ENCODE measurements at places on chromosomes 2 and 18.

- DNase-seq: peak; percentile 8
Observed at GRCh38 chr2:220504938-220505503, 877.6 kb downstream of the SLC4A3 start.

- no peak for DNase-seq
Observed at GRCh38 chr2:119707117-119708087, 28.4 kb downstream of the TMEM177 start.

- DNase-seq: no peak
Observed at GRCh38 chr2:240506406-240507059, 51.3 kb downstream of the ANKMY1 start.

- DNase-seq: no peak
Observed at GRCh38 chr2:179749210-179749609, 112.2 kb downstream of the ZNF385B start.

DNA sequence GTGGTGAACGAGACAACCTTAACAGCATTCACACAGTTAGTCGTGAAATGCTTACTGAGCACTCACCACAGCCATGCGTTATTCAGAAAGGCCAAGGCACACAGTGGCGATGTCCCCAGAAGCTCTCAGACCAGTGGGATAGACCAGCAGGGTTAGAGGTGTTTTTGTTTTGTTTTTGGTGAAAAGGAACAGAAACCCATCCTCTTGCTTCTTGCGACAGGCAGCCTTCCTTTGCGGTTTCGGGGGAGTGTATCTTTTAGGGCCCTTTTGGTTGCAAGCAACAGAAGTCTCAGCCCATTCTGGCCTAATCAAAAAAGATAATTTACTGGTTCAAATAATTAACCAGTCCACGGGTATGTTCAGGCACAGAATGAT is 4.7 kb downstream of the GNLY start:
- no peak for DNase-seq

DNA sequence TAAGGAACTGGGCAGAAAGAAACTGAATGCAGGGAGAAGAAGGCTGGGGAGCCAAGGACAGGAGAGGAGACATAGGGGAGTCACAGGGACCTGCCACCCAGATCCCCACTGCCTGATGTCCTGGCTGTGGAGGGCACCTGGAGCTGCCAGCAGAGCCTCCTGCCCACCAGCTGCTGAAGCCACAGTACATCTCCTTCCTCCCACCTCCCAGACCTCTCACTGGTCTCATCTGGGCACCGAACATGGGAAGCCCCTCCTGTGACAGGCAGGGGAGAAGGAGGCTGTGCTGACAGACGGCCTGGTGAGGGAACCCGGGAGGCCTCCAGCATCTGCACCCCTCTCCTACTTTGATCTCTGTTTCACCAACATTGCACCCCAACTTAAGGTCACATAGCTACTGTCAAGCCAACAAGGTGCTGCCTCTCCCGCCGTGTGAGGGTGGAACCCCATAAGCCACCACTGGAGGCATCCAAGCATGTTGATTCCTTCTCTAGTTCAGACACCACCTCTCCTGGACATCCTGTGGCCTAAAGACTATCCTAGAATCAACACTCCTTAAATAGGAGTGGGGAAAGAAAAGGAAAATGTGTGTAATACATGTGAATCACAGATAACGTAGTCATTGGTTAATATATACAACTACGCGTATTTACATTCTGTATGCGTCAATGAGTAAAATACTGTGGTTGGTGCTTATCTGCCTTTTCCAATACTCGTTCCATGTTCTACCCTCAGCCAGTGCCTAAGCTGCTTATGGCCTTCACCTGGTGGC is 3.5 kb upstream of the RNPEPL1 start:
- DNase-seq: peak; percentile 66

DNA sequence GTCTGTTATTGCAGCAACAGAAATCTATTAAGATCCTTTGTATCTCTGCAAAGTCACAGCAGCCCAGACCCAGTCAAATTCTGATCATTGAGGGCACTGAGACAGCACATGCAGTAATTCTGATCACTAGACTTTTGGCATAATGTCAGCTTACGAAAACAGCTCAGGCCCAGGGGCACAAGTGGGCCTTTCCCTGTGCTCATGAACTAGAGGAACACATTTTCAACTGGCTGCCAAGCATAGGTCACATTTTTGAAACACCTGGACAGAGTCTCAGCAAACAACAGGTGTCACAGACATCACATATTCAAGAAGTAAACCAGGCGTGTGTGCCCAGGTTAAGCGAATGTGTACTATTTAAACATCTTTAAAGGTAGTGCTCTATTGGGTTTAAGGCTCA is 13.7 kb downstream of the DOCK10 start:
- DNase-seq: no peak

DNA sequence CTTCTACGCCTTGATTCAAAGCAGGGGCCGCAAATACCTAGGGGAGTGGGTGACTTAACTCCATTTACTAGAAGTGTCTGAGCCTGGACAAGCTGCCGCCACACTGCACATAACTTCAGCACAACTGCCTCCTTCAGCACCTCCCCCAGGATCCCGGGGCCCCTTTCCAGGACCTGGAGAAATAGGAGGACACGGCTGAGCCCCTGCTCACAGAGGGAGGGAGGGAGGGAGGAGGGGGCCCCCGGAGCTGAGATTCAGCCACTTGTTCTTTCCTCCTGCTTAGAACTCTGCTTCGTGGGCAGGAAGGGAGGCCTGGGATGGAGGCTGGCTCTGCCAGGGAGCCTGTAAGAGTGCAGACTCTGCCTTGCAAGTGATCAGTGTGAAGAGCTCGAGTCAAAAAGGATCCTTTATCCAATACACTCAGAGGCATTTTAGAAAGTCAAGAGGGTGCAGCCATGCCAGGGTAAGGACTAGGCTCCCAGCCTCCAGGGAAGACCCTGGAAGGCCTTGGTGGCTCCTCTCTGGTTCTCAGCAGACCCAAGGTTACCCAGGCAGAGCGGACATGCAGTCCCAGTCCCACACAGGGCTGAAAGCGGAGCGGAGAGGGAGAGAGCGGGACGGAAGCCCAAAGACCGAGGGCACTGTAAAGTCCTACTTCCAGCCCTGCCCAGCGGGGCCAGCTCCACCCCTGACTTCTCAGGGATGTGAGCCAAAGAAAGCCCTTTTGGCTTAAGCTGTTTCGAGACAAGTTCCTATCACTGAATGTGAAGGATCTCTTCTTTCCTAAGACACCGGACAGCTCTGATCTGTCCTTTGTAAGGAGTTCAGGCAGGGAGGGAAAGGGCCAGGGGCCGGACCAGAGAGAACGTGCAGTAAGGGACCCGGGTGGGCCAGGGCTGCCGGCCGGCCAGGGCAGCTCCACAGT is 8.6 kb upstream of the ARMC9 start:
- no peak for DNase-seq

- DNase-seq: no peak
Observed at GRCh38 chr2:213091765-213092164, 59.6 kb downstream of the IKZF2 start.

DNA sequence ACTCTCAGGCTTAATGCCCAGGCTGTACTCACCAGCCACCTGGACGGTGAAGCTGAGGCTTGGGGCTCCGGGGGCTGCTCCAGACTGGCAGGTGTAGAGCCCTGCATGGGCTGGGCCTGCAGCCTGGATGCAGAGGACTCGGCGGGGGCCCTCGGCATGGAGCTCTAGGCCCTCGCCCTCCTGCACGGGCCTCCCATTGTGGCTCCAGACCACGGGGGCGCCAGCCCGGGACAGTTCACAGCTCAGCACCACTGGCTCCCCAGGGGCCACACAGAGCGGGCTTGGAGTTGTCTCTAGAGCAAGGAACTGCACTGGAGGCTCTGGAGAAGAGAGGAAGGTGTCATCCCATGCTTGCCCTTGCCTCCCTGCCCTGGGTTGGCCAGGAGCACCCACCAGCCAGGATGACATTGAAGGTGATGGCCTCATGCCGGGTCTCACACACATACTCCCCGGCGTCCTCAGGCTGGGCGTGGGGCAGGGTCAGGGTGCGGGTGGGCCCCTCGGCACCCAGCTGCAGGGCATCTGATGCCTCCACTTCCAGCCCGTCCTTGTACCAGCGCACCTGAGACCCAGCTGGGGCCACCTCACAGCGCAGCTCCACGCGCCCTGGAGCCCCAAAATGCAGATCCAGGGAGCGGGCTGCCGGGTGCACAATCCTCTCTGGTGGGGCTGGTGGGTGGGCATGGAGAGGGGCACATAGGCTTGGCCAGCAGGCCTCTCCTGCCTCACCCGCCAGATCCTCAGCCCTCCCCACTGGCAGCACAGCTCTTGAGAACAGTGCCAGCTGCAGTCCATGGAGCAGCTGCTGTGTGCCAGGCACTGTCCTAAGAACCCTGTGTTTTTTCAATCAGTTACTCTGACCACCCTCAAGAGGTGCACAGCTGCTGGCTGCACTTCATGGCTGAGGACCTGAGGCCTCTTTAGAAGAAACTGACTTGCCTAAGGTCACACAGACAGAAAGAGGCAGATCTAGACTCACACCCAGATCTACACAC is 13.3 kb downstream of the OBSL1 start:
- DNase-seq: no peak

DNA sequence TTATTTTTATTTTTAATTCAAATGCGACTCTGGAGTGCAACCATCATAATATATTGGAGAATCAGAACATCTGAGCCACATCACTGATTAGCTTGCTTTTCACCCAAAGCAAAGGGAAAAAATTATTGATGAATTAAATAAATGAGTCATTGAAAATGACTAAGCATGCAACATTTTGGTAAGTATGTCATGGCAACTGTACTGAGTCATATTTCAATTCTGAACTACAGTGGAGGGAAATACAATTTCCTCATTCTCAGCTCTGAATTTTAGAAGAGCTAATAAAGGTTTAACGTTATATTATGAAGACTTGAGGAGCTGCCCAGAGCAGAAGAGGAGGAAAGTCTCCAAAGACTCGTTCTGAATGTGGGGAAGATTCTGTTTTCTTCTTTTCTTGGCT is 89.6 kb upstream of the CCDC68 start:
- DNase-seq: peak; percentile 5

- DNase-seq: no peak
Observed at GRCh38 chr18:73774811-73775509, 372.7 kb downstream of the FBXO15 start.

GRCh38 chr2:181910028-181910831 is 18.7 kb downstream of the ITPRID2 start:
- DNase-seq: no peak

- no peak for DNase-seq
Observed at GRCh38 chr2:46306988-46307655, 9.9 kb downstream of the EPAS1 start.

- peak; percentile 27 for DNase-seq
Observed at GRCh38 chr18:48408727-48409590, at the start of gene ZBTB7C. TSS of gene ZBTB7C (minus strand) at chr18:48409383.

GRCh38 chr2:27627963-27628766 is 647 bp downstream of the CCDC121 start:
- DNase-seq: peak; percentile 83

- no peak for DNase-seq
Observed at GRCh38 chr2:46377101-46377581, 79.9 kb downstream of the EPAS1 start.

GRCh38 chr18:79070486-79070885 is 1.3 kb downstream of the ATP9B start:
- DNase-seq: no peak

- peak; percentile 25 for DNase-seq
Observed at GRCh38 chr2:224576088-224576715, 9.0 kb downstream of the CUL3 start.

DNA sequence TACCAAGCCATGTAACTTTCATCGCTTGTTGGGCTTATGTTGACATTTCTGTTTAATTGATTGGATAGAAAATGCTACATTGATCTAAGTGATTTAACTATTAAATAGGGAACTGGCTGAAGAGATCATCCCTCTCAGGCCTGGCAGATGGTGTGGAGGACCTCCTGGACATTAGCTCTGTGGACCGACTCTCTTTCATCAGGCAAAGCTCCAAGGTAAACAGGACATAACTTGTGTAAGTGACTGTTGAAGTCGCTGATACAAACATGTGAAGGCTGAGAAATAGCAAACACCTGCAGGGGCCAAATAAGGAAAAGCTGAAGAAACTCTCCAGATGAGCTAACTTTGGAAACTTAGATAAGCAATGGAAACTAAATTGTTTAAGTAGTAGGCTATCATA is 68.8 kb downstream of the UNC80 start:
- DNase-seq: no peak

DNA sequence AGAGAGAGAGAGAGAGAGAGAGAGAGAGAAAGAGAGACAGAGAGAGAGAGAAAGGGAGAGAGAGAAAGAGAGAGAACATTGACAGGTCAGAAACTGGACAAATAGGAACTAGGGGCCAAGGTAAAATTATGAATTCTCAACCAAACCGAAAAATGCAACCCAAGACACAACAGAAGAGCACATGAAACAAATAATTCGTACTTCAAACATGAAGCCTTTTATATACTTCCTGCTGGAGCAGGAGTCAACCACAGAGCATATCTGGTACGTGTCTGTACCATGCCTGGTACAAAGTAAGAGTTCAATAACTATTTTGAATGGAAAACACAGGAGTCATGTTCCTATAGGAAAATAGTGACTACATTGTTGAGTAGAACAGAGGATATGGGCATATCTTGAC is 6.5 kb upstream of the VPS54 start:
- no peak for DNase-seq

Data from Caki2 (cell line).